Right cardiac atrium (tissue), 5 donors: ENCODE measurements at places on chromosomes 3 and 15. TPM values are rescaled to one million over a fixed set of nuclear protein-coding genes. Genes with fewer than 3 reads are reported as not detected.

- peak; percentile 30 for DNase-seq
Observed at GRCh38 chr15:51083641-51084166, 11.0 kb downstream of the TNFAIP8L3 start.

Gene CHST13
- total RNA-seq = 0.59 TPM

Gene GP5
- not detected for total RNA-seq

Gene SLC22A14
- not detected for total RNA-seq
